ENCODE measurements at places on chromosomes 7 and 10.
A peak's percentile ranks its signal among the peaks of the same experiment; 100 is the strongest.

GRCh38 chr7:116271963-116272886, 61.9 kb downstream of the TES start:
- DNase-seq = no peak

- no peak for DNase-seq
Measured at GRCh38 chr7:130008941-130009847, 42.0 kb downstream of the ZC3HC1 start.

DNA sequence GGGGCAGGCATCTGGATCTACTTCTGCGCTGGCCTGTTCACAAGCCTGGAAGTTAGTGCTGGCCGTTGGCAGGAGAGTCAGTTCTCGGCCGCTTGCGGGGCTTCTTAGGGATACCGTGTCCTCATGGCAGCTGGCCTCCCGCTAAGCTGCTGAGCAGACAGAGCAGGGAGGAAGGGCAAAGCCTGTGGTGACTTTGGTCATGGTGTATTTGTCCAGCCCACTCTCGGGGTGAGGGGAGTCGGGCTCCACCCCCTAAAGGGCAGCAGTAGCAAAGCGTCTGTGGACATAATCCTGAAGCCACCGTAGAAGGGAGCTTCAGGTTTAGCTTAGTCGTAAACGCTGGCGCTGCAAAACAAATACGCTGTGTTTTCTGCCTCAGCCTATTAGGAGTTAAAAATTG, 12.2 kb downstream of the UBE3C start:
- peak; percentile 82 for DNase-seq

DNA sequence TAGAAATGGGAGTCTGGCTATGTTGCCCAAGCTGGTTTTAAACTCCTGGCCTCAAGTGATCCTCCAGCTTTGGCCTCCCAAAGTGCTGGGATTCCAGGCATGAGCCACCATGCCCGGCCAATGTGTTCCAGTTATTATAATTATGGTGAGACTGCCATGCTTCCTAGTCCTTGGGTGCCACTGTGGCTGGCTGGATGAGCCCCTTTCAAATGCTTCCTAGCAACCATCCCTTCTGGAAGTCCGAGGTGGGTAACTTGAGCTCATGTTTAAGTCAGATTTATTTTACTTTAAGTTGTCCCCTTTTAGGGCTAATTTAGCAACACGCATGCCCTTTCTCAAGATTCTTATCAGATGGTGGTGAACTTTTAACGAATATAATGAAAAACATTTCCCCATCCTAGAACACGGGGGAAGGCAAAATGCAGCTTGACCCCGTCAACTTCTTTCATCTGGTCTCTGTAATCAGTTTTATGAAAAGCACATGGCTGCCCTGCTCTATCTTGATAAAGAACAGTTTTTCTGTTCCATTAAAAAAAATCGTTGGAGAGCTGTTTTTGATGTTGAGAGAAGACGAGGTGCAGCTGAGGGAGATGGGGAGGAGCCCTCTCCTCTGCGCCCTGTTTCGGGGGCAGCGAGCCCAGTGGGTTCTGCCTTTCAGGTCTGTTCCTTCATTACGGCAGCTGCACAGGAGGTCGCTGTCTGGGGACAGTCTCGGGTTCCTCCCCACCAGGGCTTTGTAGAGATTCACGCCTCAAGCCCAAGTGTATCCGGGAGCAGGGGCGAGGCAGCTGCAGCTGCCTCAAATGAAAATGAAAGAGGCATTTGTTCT, 61.0 kb upstream of the MKI67 start:
- no peak for DNase-seq

DNA sequence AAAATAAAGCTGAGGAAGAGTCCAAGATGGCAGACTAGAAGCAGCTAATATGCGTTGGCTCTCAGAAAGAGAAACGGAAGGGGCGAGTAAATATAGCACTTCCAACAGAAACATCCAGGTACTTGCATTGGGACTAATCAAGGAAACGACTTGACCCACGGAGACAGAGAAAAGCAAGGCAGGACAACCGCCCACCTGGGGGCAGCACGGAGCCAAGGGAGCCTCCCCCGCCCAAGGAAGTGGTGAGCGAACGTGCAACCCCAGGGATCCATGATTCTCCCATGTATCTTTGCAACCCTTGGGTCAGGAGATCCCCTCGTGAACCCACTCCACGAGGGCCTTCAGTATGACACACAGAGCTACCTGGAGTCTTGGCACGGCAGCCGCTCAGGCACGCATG, 45.4 kb upstream of the GRM3 start:
- DNase-seq = peak; percentile 14

- DNase-seq = no peak
Measured at GRCh38 chr10:69377933-69378332, 38.8 kb downstream of the TACR2 start.

DNA sequence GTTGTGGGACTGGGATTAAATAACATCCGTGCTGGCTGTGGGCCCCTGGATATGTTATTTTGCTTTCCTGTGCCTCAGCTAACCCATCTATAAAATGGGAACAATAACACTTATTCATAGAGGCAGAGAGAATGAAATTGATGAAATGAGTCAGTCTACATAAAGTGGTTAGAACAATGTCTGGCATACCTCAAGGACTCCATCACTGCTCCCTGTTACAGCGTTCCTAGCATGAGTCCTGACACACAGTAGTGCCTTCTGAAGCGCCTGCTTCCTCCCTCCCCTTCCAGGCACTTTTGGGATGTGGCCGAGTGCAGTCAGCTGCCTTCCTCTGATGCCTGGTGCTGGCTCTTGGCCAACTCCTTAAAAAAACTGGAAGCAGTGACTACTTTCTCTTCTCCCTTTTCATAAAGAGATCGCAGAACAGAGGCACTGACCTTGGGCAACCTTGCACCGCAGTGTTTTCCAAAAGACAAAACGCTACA, 108.4 kb upstream of the ZMIZ1 start:
- DNase-seq = no peak

DNA sequence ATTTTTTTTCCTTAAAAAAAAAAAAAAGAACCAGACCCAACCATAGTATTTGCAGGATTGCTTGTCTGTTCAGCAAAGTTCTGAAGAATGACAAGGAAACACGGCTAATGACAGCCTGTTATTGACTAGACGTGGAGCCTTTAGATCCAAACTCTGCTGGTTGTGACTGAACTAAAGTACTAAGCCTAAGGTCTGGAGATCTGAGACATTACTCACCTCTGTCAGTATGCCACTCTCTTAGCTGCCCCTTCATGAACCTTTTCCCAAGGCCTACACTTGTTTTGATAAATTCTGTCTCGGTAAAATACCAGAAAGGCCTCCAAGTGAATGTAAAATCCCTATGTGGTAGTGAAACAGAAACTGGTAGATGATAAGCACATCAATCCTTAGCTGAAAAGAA, 101.0 kb downstream of the CABCOCO1 start:
- no peak for DNase-seq

GRCh38 chr7:139124084-139124914, 14.8 kb upstream of the ZC3HAV1 start:
- DNase-seq = no peak

DNA sequence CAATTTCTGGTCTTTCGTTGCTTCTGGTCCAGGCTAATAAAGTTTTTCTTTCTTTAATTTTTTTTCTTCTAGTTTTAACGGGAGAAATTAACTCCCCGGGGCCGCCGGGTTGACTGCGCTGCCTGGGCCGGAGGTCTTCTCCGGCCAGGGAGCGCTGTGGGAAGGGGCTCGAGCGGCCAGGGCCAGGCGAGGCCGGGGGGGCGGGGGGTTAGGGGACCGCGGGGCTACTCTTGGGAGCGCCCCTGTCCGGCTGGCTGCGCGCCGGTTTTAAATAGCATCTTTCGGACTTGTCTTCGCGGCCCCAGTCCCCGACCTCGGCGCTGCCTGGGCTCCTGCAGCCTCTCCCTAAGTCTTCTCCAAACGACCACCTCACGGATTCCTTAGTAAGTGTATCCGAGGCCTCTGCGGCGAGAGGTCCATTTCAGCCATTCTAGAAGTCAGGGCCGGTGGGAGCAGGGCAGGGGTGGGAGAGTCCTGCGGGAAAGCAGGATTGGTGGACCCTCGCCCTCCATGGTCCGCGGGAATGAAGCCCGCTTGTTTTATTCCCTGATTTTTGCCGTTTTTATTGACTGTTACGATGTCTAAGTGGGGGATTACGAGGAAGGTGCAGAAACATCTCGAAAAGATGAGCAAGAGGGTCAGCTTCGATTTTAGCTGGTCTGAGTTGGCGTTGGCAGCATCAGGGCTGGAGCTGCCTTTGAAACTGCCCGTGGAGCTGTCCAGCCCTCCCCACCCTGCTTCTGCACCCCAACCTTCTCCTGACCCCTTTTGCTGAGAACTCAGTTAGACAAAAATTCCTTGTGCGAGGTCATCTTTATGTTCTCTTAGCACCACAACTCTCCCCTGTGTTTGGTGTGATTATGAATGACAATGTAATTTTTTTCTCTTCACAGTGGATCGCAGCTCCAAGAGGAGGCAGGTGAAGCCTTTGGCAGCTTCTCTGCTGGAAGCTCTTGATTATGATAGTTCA, 555 bp downstream of the PHF14 start:
- peak; percentile 9 for DNase-seq

Measured in NCI-H526 (cell line).